Glomerular endothelial cell (primary cell): ENCODE measurements at places on chromosomes 1 and 21. TPM values are rescaled to one million over a fixed set of nuclear protein-coding genes. Genes with fewer than 3 reads are reported as not detected.
A peak's percentile ranks its signal among the peaks of the same experiment; 100 is the strongest.

- DNase-seq: no peak
These were observed 8.8 kb downstream of the LRRC38 start for GRCh38 chr1:13505020-13505419.

DNA sequence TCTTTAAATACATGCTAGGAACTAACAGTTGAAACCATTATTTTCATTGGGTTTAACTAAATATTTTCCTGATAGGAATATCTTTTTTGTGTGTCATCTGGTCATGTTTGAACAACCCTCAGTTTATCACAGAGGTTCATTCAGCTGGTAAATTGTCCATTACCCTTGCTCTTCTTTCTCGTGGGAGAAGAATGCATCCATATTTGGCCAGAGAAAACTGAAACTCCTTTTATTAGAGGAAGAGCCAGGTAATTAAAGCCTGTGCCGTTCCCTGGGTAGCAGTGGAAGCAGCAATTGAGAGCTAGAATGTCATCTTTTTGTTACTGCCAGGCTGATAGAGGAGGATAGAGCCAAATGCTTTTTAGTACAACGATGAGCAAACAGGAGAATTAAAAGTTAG, 587.2 kb upstream of the ZRANB2 start:
- DNase-seq: no peak

- DNase-seq: no peak
These were observed 143.9 kb downstream of the PHTF1 start for GRCh38 chr1:113615425-113615824.

- DNase-seq: peak; percentile 72
These were observed 36.8 kb upstream of the RPF1 start for GRCh38 chr1:84442256-84442655.

DNA sequence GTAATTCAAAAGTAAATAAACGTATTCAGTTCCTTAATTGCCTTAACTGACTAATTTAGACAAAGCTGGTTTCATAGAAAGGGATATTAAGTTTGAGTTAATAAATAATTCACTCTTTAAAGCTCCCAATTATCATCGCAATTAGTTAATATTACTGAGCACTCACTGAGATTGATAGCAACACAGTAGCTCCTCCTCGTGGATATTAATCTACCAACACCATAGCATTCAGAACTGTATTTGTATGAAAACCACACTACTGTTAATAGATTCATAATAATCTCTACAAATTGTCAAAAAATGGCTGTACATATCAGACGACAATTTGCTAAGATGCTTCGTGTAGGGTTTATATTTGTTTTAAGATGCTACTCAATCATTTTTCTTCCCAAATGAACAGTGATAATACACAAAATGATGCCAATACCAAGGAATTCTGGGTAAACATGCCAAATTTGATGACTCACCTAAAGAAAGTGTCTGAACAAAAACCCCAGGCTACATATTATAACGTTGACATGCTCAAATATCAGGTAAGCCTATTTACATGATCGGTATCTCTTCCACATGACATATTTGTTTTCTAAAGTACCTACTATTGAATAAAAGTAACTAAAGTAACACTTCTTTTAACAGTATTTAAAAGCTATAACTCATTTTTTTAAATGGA, 18.8 kb upstream of the DYNLT5 start:
- DNase-seq: no peak

DNA sequence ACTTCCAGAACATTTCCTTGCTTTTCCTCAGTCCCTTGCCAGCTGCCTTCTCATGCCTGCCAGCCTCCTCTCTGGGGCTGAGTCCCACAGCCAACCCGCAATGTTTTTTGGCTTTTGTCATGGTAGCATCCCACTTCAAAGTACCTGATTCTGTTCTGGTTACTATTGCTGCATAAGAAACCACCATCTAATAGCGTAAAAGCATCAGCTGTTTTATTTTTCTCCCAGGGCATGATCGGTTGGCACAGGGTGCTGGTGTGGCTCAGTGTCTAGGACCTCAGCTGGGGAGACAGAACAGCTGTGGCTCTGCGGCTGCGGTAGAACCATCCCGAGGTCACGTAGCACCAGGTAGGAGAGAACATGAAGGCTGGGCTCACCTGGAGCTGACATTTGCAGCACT, 8.9 kb upstream of the PRMT2 start:
- no peak for DNase-seq

GRCh38 chr21:44706706-44707581, 4.4 kb downstream of the TSPEAR start:
- no peak for DNase-seq

DNA sequence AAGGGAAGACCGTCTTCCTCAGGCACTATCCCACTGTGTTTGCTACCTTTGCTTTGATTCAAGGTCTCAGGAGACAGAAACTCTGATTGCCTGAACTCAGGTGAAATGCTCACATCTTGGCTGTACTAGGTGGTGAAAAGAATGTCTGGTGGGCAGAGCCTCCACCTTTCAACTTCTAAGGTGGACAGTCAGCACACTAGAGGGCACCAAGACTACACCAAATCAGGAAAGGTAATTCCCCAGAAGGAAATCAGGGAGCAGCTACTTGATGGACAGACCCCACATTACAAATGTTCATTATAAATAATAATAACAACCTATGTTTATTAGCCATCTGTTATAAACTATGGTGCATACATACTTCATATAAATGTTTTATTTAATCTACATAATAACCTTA, 220.9 kb downstream of the ATG4C start:
- DNase-seq: no peak

DNA sequence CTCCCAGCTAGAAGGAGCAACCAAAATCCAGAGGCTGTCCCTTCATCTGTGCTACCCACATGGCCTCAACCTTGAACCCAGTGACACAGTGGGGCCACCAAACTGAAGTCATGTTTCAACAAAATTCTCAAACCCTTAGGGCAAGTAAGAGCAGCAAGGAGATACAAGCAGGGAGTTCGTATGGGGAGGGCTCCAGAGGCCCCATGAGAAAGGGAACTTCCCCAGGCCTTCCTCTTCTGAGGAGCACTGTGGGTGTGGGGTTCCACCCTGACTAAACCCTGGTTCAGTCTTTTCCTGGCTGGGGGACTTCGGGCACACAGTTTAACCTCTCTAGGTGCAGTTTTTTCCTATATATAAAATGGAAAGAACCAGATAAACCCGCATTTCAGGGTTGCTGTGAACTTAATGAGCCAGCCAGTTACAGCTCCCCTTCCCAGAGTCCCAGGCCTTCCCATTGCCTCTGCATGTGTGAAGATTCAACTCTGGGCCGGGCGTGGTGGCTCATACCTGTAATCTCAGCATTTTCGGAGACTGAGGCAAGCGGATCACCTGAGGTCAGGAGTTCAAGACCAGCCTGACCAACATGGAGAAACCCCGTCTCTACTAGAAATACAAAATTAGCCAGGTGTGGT, 8.0 kb upstream of the THEMIS2 start:
- no peak for DNase-seq

DNA sequence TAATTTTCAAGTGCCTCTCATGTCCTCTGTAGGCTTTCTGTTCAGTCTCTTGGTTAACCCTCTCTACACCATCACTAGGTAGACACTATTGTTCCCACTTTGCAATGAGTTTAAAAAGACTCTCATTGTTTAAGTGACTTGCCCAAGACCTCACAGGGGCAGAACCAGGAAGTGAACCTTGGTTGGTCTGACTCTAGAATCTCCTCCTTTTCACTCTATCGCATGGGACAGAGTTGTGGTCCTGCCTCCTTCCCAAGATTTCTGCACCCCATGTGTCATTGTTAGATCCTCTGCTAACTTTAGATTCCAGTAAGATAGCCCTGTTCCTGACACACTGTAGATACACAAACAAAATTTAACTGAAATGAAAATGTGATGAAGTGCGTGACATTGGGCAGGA, 481.7 kb upstream of the USP24 start:
- DNase-seq: no peak

DNA sequence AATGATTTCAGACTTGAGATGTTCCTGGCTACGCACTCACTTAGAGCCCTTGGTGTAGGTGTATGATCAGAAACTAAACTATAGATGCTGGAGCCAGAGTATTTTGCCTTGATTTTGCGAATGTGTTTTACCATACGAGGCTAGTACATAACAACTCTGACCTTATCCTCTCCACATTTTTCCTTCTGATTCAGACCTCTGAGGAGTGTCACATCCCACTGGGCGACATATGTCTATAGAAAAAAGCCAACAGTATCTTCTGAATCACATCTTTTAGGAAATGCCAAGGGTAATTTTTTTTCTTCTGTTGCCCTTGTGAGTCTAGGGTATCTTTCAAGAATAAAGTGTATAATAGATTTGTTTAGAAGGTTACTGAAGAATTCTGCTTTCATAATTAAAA, 49.6 kb downstream of the AK4 start:
- DNase-seq: no peak

DNA sequence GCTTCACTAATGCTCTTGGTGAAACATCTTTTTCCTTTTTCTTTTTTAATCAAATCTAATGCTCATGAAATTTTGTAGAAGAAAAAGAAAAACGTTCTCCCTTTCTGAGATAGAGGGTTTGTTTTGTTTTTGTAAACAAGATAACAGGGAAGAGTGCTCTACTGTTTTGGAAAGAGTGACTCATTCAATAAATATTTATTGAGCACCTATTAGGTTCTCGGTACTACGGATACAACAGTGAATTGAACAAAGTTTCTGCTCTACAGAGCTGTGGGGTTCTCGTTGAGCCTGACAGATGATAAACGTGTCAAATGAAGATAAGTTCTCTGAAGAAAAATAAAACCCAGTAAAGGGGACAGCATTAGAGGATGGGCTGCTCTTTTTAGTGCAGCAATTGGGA, 7.0 kb downstream of the PGM1 start:
- DNase-seq: no peak

Gene CACNA1S
- not detected in 2 replicates for total RNA-seq

Gene EXTL1
- total RNA-seq: 0.06 TPM in 1 of 2 replicates, not detected in the other
